ENCODE measurements at places on chromosomes 16 and 17.

- DNase-seq = no peak
Observed at GRCh38 chr16:67917140-67917851, 14.4 kb downstream of the CTRL start.

GRCh38 chr17:65219124-65219523 is 82.0 kb downstream of the RGS9 start:
- DNase-seq = no peak

GRCh38 chr17:77465358-77466041 is 324.7 kb downstream of the SEC14L1 start:
- DNase-seq = peak; percentile 67

DNA sequence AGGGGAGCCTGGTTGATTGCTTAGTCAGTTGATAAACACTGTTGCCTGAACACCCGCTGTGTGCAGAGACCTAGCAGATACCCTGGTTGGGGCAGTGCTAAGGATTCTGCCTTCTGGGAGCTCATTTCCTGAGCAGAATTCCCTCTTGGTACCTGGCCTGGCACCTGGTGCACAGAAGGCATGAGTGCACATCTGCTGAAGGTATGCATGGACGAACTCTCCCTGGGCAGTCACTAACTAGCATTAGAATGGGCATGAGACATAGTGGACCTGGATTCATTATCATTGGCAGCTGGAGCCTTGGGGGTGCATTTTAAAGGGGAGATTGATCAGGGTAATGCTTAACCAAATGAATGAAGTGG is 13.1 kb downstream of the ADCY7 start:
- DNase-seq = no peak

DNA sequence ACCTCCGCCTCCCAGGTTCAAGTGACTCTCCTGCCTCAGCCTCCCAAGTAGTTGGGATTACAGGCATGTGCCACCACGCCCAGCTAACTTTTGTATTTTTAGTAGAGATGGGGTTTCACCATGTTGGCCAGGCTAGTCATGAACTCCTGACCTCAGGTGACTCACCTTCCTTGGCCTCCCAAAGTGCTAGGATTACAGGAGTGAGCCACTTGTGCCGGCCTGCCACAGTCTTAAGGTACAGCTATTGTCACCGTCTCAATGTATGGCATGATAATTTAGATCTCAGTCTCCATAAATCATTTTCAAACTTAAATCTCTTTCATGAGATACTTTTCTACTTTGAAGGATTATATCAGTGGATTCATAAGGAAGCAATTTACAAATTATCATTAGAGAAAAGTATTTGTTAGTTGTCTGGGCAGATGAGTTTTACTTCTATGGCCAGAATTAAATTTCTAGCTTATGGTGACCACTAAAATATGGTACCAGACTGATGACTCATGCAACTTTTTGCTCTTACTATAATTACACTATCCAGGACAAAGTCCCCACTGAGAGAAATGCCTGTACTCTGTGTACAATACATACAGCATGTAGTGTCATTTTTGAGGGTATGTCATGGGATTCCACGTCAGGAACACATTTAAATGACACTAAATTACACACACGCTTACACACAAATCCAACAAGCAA is 1230.3 kb upstream of the GOT2 start:
- no peak for DNase-seq

- DNase-seq = no peak
Observed at GRCh38 chr17:61279476-61280145, 120.0 kb upstream of the TBX2 start.

- DNase-seq = no peak
Observed at GRCh38 chr17:48505788-48506187, 25.0 kb downstream of the HOXB1 start.

DNA sequence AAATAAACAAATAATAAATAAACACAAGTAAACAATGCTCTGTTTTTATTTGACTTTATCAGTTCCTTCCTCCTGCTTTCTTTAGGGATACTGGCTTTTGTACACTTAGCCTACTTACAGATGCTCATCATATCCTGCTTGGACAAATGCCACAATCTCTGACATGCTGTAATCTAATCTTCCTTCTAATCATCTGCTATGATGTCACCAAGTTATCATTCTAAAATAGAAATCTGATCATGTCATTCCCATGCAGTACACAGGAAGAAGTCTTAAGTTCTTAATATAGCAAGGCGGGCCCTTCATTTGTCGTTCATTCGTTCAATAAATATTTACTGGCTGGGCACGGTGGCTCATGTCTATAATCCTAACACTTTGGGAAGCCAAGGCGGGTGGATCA is 9.1 kb upstream of the UBB start:
- DNase-seq = no peak

DNA sequence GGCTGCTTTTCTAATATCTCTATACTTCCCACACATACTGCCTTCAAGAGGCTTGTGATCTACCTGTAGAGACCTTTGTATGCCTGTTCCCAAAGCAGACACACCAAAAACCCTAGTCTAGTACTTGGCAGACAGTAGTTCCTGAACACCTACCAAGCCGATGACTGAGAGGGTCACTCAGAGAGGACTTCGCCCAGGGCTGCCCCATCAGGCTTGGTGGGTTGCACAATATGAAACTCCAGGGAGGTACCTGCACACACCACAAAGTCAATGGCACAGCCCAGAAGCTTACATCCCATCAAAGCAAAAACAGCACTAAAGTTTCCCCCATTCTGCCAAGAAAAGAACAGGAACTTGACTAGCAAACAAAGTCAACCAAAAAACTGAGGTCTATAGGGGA is 30.3 kb downstream of the ASPA start:
- no peak for DNase-seq

- DNase-seq = no peak
Observed at GRCh38 chr17:73819440-73820395, 175.5 kb upstream of the SDK2 start.

Data from stimulated activated CD8-positive, alpha-beta memory T cell treated with anti-CD3 and anti-CD28 coated beads, Interleukin-12 subunit alpha, Interleukin-12 subunit beta, amount 100 ng/mL, for 4 hours (primary cell).